ENCODE measurements at places on chromosomes 4 and X.

- no peak for DNase-seq
Observed at GRCh38 chr4:7398104-7398423, 36.7 kb downstream of the PSAPL1 start.

GRCh38 chrX:63282077-63282476 lies 69.1 kb downstream of the SPIN4 start:
- no peak for DNase-seq

GRCh38 chr4:38192516-38192915 lies 232.3 kb downstream of the PTTG2 start:
- no peak for DNase-seq

DNA sequence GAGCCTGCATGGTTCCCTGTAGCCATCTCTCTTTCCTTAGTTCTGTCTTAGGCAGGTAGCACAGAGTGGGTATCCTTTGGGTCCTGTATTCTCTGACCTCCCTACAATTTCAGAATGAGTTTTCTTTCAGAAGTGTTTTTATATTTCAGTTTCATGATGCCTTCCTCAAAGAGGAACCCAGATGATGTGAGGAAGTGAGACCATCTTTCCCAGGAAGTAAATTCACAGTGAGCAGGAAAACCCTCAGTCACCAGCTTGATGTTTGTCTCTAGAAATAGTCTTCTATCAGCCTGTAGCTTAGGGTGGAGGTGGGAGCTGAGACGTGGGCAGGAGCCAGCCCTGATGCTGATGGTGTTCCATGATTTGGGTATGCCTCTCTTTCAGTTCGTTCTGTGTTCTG lies 16.9 kb downstream of the PLAC1 start:
- no peak for DNase-seq

GRCh38 chrX:69505772-69506616 lies 1.9 kb downstream of the NALF2 start:
- DNase-seq: no peak

DNA sequence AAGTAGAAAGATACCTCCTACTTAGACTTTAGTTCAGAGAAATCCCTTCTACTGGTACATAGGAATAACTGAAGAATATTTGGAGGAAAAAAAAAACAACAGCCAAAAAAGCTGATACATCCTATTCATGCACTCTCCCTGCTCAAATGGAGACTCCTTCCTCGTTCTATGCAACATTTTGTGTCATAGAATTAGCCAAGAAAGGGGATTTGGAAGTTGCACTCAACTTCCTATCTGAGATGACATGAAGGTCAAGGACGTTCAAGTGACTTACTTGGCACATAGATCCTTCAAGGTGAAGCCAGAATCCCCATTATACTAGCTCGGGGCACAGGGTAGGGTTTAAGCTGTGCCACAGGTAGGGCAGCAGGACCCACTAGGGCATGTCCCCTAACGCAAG lies 56.2 kb upstream of the S100G start:
- DNase-seq: no peak
